ENCODE measurements at places on chromosomes 2 and 18.

- no peak for DNase-seq
These were observed 69.0 kb downstream of the BABAM2 start for GRCh38 chr2:27959496-27959895.

DNA sequence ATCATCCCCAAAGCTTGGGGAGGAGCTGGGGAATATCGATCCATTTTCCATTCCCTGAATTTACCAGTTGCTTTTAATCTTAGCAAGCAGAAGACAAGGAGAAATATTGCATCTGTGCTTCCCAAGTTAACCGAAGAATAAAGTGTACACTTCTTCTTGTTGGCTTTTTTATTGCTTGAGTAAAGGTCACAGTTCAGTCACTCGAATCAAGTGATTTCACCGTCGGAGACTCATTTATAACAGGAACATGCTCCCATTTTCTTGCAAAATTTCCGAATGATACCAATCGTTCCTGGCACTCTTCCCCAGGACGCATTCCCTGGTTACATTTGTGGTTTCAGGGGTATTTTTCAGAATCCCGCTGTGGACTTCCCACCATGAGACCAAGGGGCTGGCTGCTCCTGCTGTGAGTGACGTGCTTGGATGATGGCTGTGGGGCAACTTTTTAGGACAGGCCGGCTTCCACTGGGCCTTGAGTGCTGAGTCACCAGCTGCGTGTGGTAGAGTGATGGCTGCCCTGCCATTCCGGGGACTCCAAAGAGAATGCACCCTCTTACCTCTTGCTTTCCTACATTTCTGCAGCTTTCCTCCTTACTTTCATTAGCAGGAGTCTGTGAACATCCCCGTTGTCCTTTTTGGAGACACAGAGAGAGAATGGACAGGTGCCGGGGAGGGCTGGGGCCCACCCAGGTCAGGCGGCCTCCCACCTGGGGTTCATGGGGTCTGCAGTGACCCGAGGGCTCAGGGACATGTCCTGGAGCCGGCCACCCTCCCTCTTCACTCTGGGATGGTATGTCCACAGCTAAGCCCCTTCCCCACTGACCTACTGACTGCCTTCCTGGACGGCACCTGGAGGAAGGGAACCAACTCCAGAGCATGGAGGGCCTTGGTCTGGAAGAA, 60.7 kb upstream of the HDAC4 start:
- DNase-seq: no peak

DNA sequence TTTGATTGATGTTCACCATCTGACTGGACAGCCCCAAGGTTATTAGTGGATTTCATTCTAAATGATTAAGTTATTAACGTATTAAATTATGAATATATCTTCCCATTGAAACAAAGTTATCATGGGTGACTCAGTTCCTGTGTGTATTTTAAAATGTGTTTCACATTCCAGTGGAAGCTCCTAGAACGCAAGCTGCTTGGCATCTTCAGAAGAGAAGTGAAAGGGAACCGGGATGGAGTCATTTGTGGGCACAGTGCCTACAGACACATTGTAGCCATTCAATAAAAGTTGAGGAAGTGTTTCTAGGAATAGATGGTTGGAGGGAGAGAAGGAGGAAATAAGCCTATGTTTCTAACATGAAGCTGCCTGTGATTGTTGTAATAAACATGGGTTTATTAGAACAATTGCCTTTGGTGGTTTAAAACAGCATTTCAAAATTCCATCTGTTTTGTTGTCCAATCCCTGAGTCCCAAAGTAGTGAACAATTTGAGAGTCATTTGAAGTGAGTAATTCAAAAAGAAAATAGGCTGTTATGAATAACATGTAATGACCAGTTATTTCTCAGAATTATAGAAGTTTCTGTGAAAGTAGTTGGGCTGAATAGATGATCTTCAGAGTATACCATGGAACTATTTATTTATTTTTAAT, 143.5 kb downstream of the PKP4 start:
- no peak for DNase-seq

DNA sequence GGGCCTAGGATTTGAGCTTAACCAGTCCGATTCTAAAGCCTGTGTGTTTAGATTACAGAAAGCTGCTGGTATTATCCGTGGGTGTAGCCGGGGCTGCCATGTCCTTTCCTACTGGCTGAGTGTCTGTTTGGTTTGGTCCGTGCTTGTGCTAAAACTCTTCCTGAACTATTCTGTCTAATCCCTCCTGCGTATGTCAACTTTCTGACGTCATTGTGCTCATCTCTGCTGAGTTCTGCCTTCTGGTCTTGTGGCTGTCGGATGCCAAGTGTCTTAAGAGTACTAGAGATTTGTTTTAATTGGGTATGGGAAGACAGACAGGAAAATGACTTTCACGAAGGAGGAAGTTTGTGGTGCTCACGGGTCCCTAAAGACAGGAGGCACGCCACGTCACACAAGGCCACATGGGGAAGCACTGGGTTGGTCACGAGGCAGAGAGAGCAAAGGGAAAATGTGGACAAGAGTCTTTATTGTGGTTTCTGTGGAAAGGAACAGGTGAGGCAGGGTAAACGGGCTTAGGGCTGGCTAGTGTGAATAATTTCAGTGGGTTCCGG, 31.8 kb upstream of the NTSR2 start:
- DNase-seq: no peak

DNA sequence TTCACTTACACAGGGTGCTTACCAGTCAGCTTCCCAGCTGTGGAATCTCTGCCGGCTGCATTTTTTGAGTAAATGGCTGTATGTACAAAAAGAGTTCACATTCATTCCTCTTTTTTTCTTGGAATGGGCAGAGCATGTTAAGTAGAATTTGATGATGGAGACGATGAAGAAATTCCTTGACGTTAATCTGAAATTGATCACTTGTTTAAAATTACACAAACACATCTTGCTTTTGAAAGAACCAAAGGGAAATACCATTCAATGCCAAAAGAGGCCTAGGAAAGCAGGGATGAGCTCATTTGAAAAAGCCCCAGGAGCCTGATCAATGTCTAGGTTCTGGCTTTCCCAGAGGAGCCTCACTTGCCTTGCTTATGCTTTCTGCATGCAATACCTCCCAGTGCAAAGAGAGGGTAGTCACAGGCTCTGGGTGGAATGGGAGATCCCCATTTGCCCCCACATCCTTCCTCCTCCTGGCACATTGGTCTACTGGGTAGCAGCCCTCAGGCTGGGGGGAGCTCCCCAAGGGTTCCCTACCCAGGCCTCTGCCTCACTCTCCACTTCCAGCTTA, 12.3 kb upstream of the SMAD7 start:
- DNase-seq: no peak

- DNase-seq: no peak
These were observed 23.6 kb downstream of the SULT1C3 start for GRCh38 chr2:108263401-108263800.

- no peak for DNase-seq
These were observed 48.8 kb downstream of the ALPK2 start for GRCh38 chr18:58580078-58580477.

DNA sequence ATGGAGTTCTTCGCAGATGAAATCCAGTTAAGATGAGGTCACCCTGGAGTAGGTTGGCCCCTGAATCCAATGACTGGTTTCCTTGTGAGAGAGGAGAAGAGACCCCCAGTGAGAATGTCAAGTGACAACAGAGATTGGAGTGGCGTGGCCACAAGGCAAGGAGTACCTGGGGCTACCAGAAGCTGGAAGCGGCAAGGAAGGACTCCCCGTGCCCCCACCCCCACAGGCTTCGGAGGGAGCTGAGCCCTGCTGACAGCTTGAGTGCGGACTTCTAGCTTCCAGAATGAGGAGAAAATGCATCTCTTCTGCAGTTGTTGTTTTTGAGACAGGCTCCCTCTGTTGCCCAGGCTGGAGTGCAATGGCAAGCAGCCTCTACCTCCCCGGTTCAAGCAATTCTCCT, 78.0 kb upstream of the HPCAL1 start:
- no peak for DNase-seq

DNA sequence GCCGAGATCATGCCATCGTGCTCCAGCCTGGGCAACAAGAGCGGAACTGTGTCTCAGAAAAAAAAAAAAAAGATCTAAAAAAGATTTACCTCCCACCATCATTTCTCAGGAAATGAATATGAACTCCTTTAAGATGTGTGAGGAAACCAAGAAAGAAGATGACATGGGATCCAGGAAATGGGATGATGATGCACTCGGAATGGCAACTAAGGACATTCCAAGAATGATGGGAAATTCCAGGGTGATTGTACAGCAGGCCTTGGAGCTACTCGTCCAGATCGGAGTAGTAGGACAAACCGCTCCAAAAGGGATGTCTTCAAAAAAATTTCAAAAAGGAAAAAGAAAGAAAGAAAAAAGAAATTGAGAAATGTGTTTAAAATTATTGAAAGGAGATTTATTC, 84.9 kb upstream of the PMAIP1 start:
- no peak for DNase-seq

- DNase-seq: no peak
These were observed 506.6 kb downstream of the NR4A2 start for GRCh38 chr2:155825876-155826275.

DNA sequence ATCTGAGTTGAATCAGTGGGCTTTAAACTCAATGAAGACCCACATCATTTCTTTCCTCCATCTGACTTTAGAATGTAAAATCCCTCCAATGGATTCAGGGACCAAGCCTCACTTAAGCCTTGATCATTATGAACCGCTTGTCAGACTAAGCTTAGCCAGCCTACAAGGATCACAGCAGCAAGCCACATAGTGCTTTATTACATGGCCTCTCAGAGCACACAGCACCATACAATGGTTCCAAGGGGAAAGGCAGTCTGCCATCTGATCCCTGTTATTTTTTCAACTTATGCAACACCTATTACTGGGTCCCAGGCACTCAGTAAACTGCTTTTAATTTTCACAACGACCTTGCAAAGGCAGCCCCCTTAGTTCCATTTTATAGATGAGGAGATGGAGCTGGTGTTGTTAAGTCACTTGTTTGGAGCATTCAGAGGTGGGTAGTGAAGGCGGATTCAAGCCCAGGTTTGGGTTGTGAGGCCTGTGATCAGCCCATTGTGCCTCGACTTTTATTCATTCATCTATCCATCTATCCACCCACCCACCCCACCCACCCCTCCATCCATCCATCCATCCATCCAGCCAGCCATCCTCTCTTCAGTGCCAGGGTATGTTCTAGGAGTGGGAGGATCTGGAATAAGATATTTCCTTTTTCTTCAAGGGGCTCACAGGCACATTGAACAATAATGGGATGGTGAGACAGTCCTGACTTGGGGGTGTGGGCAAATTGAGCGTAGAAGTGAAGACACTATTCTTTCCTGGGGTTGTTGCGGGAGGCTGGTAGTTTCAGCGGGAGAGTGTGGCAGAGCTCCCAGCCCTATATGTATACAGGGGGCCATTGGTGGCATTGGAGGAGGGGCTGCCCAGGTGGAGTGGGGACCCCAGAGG, 141.2 kb downstream of the MYCN start:
- no peak for DNase-seq

DNA sequence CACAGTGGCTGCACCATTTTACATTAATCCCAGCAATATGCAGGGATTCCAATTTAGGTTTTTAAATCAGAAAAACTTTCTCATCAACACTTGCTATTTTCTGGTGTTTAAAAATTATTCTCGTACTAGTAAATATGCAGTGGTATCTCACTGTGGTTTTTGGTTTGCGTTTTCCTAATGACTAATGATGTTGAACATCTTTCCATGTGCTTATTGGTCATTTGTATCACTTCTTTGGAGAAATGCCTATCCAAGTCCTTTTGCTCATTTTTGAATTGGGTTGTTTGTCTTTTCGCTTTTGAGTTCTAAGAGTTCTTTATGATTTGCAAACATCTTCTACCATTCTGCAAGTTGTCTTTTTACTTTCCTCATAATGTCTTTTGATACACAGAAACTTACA, 62.1 kb upstream of the TCF7L1 start:
- DNase-seq: no peak

- no peak for DNase-seq
These were observed 33.9 kb downstream of the ZBTB7C start for GRCh38 chr18:48375150-48375800.

DNA sequence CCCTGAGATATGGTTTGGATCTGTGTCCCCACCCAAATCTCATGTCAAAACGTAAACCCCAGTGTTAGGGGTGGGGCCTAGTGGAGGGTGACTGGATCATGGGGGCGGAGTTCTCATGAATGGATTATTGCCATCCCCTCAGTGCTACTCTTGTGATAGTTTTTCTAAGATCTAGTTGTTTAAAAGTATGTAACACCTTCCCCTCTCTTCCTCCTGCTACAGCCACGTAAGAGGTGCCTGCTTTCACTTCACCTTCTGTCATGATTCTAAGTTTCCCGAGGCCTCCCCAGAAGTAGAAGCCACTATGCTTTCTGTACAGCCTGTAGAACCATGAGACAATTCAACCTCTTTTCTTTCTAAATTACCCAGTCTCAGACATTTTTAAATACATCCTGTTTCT, 16.9 kb downstream of the PUM2 start:
- DNase-seq: no peak

DNA sequence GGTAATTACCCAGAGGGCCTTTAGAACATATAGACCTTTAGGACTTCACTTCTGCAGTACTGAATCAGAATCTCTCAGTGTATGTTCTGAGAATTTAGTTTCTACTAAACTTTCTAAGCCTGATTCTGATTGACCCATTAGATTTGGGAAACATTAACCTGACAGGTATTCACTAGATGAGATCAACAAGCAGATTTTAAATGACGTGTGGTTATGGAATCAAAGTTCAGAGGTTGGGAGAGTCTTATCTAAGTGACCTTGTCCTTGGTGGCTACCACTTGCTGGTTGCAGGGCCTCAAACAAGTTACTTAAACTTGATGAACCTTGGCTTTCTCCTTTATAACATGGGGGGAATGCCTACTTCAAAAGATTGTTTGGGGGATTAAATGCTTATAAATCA, 198.7 kb downstream of the PDE11A start:
- no peak for DNase-seq

All from stimulated activated CD4-positive, alpha-beta T cell treated with anti-CD3 and anti-CD28 coated beads, Interleukin-2, amount 100 ng/mL, for 48 hours (primary cell).